Stimulated activated CD8-positive, alpha-beta memory T cell treated with anti-CD3 and anti-CD28 coated beads, Interleukin-4, amount 100 ng/mL, for 4 hours (primary cell): ENCODE measurements at places on chromosomes 2 and 18.

DNA sequence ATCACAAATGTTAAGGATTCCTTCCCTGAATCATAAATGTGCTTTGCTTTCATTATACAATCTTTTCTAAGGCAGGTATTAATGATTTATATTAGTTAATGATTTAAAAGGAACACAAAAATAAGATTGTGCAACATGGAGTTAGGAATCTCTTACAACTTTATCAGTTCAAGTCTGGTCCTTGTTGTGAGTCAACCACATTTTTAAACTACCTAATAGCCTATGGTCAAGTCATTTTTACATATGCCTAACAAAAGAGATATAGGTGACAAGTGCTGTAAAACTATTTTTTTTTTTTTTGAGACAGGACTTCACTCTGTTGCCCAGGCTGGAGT, 8.2 kb upstream of the INPP1 start:
- DNase-seq: no peak

- no peak for DNase-seq
These were observed 45.1 kb upstream of the GLI2 start for GRCh38 chr2:120690521-120690920.

DNA sequence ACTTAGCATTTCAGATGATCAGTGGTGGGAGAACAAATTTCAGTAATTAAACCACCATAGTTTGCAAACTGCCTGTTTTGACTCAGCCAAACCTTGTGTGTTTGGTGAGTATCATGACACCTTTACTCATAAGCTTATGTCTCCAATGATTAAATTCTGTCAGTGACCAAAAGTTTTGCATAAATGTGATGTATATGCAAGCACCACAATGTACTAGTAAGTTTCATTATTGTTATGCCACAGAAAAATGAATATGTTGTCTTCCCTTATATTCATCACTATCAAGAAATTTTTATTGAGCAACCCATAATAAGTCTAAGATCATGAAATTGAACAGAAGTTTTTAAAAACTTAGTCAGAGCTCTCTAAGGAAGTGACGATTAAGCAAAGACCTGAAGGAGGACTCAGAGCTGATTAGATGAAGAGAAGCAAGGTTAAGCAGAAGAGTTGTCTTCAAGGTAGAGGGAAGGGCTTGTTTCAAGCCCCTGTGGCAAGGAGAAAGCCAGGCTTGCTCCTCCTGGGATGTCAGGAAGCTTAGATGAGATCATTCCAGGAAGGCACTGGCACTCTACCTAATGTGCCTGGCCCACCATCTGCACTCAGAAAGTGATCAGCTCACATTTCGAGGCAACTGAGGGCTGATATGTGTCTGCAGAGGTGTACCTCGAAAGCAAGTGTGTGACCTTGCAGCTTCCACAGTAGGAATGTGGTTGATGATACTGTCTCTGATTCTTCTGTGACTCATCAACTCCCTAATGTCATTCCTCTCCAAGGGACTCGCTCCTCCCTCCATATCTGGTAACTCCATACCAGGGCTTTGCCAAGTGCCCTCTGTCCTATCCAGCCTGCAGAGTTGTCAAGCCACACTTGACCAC, 54.7 kb downstream of the KCTD18 start:
- no peak for DNase-seq

DNA sequence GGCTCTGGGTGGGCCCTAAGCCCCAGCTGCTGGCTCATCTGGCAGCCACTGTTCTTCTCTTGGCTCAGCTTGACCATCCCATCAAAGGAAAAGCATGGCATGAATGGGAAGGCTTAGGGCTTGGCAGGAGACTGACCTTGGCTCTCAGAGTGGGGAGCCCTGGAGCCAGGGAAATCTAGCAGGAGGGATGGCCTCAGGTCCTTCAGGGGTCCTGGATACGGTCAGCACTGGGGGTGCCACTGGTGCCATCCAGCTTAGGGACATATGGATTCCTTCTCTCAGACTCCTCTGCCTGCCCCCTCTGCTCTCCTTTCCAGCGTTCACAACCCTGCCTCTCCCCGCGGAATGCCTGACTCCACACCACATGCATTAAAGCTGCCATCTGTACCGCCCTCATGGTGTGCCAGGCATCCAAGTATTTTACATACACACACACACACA, 165.5 kb upstream of the HAAO start:
- DNase-seq: no peak

GRCh38 chr2:240806006-240806405, 14.0 kb downstream of the KIF1A start:
- DNase-seq: no peak

DNA sequence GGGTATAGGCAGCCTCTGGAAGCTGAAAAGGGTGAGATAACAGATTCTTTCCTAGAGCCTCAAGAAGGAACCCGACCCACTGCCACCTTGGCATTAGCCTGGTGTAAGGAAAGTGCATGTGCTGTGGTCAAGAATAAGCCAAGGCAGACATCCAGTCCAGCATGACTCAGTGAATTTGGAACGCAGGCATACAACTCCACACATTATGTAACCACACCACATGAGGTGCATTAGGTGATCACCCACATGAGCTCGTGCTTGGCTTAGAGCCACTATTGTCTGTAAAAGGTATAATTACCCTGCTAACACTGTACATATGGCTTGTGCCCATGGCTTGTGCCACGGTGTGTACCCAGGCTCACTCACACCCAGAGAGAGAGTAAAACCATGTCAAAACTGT, 583.7 kb upstream of the HNMT start:
- DNase-seq: no peak

GRCh38 chr2:113275556-113276215, 3.0 kb downstream of the PAX8 start:
- DNase-seq: no peak

DNA sequence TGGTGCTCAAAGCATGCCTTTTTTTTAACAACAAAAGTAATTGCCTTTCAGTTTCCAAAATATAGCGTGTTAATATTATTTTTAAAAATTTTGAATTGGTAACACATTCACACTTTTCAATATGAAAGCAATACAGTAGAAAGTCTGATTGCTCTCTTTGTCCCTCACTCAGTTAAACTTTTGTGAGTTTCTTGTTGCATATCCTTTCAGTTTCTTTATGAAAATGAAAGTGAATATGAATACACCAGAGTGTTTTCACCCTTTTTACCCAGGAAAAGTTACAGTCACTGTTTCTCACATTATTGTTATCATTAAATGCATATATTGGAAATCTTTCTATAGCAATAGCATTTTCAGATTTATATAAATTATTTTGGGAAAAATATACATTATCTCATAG, 377.4 kb upstream of the CRIM1 start:
- no peak for DNase-seq

GRCh38 chr2:233168445-233168844, 83.0 kb upstream of the ATG16L1 start:
- DNase-seq: no peak

DNA sequence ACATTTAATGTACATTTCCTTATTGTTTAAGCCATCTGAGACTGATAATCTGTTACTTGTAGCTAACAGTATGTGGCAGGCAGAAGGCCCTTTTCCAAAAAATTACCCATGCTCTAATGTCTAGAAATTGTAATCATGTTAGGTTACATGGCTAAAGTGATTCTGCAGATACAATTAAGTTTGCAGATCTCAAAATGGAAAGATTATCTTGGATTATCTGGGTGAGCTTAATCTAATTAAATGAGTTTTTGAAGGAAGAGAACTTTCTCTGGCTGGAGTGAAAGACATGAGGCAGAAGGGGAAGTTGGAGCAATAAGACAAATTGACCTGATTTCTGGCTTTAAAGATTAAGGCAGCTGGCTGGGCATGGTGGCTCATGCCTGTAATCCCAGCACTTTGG, 76.3 kb downstream of the MBD2 start:
- DNase-seq: no peak

DNA sequence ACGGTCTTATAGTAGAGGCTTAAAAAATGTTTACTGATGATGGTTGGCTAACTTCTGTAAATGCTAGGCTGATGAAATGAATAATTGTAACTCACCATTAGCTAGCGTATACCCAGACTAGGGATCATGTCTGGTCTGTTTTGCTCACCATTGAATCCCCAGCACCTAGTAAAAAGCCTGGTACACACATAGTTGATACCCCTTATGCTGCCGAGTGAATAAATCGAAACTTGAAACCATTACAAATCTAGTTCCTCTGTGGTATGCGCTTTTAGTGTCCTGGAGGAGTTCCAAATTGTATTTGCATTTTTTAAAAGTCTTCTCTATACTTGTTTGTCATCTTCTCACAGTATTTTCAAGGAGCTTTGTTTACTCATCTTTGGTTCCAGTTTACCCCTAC, 1.3 kb downstream of the TAF1B start:
- no peak for DNase-seq

DNA sequence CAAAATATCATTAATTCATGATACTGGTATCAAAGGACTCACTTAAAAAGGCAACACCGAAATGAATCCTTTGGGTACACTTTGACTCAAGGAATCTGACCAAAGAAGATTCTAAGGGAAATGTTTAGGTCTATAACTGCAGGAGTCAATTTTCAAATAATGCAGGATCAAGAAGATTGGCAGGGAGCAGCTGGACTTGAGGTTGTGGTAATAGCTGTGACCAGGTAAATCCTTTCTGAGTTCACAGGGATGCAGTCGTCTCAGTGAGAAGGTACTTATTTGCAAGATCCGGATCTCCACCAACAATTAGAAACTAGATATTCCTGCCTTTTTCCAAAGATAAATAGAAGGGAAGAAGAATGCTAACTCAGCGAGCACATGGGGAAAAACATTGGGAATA, 96.9 kb downstream of the SCN9A start:
- no peak for DNase-seq

GRCh38 chr2:160613466-160614153, 120.0 kb upstream of the RBMS1 start:
- no peak for DNase-seq

DNA sequence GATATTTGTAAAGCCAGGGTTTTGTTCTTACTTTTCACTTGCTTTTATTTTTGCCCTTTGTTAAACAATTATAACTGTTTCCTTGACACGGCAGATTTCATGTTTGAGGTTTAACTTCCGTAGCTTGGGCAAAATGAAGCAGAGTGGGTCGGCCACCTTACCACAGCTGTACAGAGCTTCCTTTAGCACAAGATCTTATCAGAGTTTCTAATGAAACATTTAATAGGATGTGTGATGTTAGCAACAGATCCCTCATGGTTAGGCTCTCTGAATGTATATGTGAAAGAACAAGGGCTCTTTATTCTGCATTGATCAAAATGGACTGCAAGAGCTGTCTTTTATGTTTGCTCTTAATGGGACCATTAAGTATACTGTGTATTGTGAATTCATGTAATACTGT, 22.3 kb downstream of the RNF125 start:
- no peak for DNase-seq

DNA sequence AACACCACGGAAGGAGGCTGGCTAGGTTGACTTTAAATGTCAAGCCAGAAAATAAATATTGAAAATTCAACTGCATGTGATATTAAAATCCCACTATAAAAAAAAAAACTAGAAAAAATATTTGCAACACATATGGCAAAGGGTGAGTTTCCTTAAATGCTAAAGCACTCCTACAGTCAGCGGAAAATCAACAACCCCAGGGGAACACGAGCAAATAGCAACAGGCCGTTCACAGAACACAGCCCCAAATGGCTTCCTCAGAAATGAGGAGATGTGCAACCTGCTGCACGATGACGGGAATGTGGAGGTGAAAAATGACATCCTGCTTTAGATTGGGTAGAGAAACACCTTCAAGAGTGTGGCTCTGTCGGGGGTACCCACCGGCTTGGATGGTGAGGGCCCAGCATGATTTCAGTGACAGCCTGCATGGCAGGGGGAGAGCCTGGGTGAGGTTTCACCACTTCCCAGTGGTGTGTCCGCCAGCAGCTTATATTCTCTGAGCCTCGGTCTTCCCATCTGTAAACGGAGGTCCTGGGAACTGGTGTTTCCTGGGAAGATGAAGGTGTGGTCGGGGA, 157.9 kb upstream of the GLI2 start:
- DNase-seq: no peak

- no peak for DNase-seq
These were observed 321.2 kb upstream of the CXCR4 start for GRCh38 chr2:136439064-136439676.

- no peak for DNase-seq
These were observed 220.0 kb downstream of the FIGN start for GRCh38 chr2:163515836-163516235.

DNA sequence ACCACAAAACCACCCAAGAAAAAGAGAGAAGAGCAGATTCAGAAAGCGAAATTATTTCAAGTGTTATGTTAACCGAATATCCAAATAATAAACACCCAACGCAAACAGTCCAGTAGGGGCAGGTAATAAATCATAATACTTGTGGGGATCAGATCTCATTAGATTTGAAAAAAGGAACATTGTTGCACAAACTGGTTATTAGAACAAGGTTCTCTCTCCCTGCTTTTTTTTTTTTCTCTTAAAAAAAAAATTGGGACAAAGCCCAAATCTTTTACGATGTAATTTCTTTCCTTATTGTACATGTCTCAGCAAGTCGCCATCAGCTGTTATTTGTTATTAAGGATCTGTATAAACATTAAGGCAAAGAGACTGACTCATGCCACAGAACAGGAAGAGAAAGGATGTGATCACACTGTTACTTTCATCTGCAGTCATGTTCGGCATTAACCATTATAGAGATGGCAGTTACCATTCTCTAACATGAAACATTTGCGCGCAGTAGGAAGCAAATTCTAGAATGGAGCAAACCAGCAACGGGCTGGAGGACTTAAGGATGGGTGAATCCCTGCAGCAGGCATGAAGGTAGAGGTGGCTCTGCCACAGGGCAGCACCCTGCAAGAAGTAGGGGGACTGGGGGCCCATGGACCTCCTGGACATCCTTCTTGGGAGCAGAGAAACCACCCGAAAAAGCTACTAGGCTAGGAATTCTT, 42.0 kb downstream of the EPHA4 start:
- DNase-seq: no peak

DNA sequence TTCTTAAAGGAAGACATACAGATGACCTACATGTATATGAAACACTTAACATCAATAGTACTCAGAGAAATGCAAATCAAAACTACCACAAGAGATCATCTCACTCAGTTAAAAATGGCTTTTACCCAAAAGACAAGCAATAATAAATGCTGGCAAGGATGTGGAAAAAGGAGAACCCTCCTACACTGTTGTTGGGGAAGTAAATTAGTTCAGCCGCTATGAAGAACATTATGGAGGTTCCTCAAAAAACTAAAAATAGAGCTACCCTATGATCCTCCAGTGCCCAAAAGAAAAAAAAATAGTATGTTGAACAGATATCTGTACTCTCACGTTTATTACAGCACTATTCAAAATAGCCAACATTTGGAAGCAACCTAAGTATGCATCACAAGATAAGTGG, 1579.4 kb upstream of the TMEFF2 start:
- no peak for DNase-seq

DNA sequence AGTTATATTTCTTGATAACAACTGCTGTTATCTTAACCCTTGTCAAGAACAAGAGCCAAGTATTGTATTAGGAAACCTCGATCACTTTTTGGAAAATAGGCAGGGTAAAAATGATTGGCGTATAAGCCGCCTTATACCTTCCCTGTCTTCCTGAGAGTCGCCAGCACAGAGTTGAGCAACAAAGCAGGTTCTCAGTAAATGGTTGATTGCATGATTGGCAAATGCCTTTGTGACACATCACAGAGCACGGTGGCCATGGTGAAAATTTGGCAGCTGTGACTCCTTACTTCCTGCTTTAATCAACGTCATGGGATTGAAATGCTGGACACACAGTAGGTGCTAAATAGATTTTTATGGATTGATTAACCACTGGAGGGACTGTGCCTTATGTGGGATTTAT, 3.9 kb upstream of the KLHL29 start:
- no peak for DNase-seq
